GM12892 (cell line): ENCODE measurements at places on chromosomes 16 and 17.

GRCh38 chr17:83075270-83075880 lies 4.0 kb upstream of the METRNL start:
- no peak for DNase-seq

DNA sequence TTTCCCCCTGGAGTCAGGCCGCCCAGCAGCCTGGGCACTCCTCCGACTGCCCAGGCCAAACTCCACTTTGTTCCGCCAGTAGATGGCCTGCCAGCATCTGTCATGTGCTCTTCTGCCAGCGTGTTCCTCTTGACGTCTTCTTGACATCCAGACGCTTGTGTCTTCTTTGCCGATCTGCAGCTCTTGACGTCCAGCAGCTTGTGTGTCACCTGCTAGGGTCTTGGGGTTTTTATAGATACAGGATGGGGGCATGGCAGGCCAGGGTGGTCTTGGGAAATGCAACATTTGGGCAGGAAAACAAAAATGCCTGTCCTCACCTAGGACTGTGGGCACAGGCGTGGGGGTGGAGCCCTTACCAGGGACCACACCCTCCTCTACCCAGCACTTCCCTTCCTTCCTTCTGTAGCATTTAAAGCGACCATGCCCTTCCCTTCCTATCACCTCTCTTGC lies 88.7 kb downstream of the BMERB1 start:
- no peak for DNase-seq

DNA sequence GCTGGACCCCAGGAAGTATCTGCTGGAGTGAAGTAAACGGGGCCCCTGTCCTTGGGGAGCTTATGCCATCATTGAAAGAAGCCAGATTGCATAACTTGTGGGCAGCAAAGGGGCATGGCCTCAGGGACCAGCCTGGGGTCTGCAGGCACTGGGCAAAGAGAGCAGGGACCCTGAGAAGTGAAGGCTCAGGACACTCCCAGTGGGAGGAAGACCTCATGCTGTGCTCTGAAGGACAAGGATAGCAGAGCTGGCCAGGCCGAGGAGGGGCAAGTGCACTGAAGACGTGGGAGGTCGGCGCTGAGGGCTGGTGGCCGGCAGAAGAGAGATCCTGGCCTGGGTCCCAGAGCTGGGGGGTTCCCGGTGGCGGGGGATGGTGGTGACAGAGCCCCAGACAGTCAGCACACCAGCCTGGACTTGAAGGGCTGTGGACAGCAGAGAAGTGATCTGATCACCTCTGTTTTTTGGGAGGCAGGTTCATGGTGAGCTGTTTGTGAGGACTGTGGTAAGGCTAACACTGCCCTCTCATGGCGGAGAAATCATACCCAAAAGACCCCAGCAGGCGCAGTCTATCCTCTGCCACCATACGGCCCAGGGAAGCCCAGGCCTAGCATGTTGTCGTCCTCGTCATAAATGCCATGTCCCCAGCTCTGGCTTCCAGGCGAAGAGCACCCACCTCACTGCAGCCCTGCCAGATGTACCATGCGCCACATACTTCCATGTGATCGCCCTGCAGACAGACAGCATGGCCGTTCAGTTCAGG lies 7.1 kb upstream of the CNP start:
- DNase-seq: no peak

DNA sequence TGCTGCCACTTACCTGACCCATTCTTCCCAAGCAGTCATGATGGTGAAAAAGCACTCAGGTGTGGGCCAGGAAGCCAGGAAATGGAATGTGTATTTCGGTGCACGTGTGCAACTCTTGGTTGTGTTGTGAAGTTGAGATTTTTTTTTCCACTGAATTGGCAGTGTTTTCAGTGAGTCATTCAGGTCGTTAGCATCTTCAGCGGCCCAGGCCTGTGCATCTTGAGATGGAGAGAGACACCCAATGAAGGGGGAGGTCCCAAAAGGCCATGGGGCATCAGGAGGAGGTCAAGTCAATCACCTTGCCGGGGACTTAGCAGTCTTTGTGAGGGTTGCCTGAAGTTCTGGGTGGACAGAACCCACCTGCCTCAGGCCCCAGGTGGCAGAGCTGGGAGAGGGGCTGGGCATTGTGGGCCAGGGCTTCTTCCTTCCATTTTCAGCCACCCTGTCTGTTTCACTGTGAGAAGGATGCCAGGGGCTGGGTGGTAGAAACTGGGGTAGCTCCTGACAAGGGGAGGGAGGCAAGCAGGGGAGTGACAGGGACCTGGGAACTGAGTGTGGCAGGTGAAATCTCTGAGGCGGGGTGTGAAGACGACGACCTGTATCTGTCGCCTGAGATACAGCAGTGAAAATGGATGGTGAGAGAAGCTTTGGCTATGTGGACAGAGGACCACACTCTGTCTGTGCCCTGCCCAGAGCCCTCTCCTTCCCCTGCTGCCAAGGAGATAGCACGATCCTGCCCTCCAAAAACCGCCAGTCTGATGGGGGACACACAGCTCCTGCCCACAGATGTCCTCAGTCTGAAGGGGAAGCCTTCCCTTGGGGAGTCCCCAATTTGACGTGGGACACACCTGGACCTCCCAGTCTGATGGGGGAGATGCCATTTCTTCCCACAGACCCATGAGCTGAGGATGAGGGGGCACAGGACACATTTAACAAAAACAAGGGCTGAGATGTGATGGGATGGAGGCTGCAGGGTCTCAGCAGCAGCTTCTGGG lies 11.9 kb downstream of the TBKBP1 start:
- no peak for DNase-seq

DNA sequence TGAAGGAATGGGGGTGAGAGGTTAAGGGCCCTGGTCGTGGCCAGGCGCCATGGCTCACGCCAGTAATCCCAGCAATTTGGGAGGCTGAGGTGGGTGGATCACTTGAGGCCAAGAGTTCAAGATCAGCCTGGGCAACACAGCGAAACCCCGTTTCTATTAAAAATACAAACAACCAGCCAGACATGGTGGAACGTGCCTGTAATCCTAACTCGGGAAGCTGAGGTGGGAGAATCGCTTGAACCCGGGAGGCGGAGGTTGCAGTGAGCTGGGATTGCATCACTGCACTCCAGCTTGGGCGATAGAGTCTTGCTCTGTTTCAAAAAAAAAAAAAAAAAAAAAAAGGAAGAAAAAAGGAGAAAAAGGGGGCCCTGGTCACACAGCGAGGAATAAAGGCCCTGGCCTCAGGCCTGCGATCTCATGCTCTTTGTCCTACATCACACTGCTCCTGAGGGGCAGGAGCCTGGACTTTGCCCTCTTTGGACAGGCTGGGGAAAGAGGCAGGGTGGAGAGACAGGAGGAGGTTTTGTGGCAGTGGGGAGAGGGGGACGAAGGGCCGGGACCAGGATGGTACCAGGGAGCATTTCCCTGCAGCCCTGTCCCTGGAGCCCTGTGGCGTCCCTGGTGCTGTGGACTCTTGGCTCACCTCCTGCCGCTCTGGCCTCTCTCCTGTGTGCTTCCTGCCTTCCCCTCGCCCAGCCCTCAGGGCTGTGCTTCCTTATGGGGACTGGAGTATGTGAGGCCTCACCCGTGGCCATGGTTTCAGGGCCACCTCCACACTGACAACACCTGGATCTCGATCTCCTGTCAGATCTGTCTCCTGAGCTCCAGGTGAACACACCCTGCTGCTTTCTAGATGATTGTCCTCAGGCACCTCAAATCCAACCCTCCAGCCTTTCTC lies 19.7 kb upstream of the SLC25A19 start:
- no peak for DNase-seq

GRCh38 chr17:32266051-32266388 lies 388 bp downstream of the RHBDL3 start:
- DNase-seq: no peak

DNA sequence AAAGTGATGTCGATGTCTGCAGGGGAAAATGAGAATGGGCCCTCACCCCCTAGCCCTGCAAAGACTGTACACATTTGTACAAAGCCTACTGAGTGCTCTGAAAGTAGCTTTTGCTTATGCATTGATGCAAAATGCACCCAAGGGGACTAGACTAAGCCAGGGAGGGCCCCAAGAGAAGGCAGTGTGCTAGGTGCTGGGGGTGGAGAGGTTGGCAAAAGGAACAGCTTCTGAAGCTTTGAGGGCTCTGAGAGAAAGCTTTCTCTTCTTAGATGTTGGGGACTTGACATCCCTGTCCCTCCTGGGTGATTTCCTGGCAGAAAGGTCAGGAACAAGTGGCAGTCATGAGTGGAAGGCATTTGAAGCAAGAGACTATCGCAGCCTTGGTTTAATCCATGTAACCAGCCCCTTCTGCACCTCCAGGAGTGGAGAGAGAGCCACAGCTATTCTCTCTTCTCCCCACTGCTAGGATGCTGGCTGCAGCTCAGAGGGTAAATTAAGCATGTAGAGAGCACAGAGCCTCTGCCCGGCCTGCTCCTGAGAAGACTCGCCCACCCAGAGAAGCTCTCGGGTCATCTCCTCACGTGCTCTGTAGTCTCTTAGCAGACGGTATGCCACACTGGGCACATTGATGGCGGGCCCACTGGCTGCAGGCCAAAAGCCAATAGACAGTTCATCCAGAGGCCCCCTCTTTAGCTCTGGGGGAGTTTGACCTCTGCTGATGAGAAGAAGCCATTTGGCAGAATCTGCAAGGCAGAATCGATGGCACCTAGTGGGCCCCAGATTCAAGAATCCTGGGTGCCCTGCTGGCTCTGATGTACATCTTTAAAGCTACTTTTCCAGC lies 221.4 kb downstream of the MSI2 start:
- no peak for DNase-seq

DNA sequence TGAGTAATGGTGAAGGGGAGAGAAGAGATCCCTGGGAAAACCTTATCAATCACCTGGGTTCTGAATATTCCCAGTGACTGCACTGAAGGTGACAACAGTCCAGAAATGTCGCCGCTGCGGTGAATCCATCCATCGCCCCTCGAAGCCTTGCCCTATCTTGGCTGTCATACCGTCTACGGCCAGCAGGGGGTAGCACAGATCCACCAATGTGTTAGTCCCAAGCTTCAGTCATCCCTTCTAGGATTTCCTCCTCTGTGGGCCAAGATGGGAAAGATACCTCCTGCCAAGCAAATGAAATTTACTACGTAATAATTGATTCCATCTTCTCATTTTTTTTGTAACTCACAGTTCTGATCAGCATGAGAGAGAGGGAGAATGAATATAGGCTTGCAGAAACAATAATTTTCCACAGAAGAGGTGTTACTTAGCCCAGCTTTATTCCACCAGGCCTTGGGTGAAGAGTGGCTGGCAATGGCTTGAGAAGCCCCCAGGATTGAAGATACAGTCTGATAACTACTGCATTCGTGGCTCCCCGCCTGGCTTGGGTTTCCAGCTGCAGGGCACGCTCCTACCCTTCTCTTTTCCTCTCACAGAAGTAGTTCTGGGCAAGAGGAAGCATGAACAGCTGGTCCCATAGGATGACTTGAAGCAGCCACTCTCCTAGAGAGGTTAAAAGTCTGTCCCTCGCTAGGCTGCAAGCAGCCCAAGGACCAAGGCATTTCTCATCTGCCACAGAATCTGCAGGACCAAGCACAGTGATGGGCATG lies 2.6 kb upstream of the FMNL1 start:
- DNase-seq: no peak

GRCh38 chr16:68275611-68276191 lies 11.4 kb downstream of the SLC7A6 start:
- peak; percentile 51 for DNase-seq

DNA sequence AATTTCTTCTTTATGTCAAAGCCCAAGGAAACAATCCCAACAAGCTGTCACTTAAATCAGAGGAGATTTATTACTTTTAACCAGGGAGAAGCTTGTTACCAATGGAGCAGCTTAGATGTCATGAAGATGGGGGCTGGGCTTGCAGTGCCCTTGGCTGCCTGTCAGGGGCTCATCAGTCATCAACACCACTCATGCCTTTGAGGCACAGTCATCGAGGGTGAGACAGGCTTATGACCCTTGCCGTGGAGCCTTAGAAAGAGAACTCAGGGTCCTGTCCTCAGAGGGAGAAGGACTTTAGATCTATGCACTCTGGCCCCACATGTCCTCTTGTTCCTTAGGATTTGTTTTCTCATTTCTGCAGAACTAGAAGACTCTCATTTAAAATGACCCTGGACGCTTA lies 318.3 kb downstream of the CBLN1 start:
- no peak for DNase-seq

DNA sequence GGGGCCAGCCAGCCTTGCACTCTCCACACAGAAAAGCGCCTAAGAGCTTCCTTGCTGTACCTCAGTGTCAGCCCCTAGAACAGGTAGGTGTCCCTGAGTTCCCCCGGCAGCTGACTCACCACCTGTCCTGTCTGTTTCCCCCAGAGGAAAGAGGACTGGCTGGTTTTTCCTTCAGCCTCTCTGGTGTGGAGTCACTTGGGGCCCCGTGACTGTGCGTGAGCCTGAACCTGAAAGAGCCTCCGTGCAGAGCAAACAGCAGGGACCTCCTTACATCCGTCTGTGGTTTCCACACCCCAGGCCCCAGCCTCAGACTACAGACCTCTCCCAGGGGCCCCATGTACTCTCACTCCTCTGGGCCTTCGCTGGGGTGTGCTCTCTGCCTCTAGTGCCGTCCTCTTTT lies 87.8 kb downstream of the GNAO1 start:
- no peak for DNase-seq
